ENCODE measurements at places on chromosomes 13 and 19.

GRCh38 chr13:109610517-109610916 is 175.9 kb downstream of the IRS2 start:
- peak; percentile 14 for DNase-seq

DNA sequence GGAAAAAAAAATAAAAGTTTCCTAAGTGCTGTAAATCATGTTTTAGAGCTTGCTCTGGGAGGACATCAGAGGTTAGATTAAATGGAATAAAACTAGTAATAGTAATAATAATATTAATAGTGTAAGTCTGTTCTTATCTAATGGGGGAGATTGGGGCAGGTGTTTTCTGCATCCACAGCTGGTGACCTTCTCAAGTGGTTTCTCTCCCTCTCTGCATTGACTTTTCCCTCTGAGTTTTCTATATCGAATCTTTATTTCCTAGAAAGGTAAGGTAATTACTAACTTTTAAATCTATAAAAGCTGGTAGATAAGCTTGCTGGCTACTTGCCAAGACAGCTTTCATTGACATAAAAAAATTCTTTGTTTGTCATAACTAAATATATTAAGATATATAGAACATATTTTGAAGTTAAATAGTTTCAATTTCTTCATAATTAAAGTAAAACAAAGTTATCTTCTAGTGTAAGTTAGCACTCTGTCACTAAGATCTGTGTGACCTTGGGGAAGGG is 49.6 kb upstream of the DIAPH3 start:
- DNase-seq, result no peak

- DNase-seq, result no peak
These were observed 115.9 kb downstream of the ABCC4 start for GRCh38 chr13:95185311-95185710.

GRCh38 chr13:56317841-56318240 is 822.9 kb upstream of the PRR20A start:
- no peak for DNase-seq

DNA sequence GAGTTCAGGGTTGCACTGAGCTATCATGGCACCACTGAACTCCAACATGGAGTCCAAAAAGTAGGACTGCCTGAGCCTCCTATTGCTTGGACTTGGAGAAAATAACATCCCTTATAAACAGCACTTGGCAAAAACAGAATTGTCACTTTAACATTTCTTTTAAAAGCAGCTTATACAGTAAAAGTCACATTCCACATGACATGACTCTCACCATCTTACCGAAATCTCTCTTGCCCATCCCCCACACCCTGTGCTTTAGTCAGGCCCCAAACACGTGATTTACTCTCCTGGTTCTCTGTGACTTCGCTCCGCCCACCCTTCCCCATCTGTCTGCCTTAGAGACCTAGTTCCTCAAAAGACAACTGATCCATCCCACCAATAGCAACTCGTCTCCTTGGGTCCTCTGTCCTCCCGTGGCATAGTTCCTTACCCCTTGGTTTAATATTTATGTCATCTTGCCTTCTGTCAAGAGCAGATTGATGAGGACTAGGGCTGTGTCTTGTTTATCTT is 4.6 kb downstream of the SAFB start:
- DNase-seq, result peak; percentile 45

DNA sequence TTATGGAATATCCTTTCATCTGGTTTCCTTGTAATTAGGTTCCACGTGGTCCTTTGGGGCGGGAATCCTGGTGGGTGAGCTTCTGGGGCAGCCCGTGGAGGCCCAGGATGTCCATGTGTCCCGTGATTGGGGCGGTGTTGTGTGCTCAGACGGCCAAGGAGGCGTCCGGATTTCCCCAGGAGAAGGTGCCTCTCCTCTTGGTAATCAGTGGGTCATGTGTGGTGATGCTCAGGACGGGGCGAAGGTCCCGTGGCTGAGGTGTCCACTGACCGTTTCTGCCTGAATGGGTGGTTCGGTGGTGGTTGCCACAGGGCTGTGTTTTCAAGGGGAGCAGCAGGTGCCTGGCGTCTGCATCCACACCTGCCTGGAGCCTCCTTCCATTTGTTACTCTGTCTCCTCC is 52.2 kb upstream of the F7 start:
- no peak for DNase-seq

GRCh38 chr19:57802269-57802668 is 12.4 kb downstream of the ZNF552 start:
- DNase-seq, result no peak

- DNase-seq, result peak; percentile 62
These were observed 31.9 kb upstream of the FEM1A start for GRCh38 chr19:4759388-4760284.

GRCh38 chr19:11382898-11383705 is 1.0 kb downstream of the EPOR start:
- peak; percentile 38 for DNase-seq

GRCh38 chr19:58568453-58569130 is 4.5 kb downstream of the MZF1 start:
- no peak for DNase-seq

DNA sequence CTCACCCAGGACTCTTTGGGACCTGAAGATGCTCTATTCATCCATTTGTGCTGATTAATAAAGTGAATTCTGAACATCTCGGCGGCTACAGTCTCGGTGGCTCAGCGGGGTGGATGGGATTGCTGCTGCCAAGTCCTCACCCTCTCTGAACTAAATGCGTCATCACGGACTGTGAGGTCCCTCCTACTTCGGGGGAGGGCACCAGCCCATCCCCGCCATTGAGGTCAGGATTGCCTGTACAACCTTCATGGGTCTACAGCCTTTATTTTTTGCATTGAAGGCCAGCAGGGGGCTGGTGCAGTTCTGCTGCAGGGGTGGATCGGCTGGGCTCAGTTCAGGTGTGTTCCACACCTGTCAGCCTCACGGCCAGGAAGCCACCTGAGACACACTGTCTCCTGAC is 181.8 kb downstream of the COL4A1 start:
- DNase-seq, result no peak

DNA sequence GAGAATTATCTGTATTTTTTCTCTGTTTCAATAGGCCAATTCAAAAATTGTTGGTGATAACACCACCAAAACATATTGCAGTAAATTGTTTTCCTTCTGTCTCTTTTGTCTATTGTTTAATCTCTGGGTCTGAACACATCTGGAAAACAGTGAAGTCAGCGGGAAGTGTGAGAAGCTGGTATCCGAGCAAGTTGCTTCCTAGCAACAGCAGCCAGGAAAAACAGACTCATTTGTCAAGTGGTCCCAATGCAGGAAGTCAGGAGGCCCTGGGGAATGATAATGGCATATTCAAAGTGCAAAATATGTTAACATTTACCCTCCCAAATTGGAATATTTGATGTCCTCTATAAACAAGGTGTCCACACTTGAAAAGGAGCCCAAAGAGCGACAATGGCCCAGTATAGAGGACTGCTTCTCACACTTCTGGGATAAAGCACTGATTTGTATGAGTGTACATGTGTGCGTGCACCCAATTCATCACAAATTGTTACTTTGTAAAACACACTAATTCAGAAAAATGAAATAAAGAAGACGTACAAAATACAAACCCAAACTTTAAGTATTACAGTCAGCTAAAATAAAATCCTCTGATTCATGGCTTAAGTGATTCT is 515.0 kb downstream of the TBC1D4 start:
- no peak for DNase-seq

GRCh38 chr13:105991622-105992277 is 543.7 kb downstream of the EFNB2 start:
- DNase-seq, result no peak

- DNase-seq, result no peak
These were observed 748.1 kb upstream of the SGCG start for GRCh38 chr13:22432690-22433089.

- no peak for DNase-seq
These were observed 57.2 kb downstream of the DHRS12 start for GRCh38 chr13:51746802-51747201.

GRCh38 chr13:33642374-33643065 is 175.4 kb upstream of the RFC3 start:
- no peak for DNase-seq

DNA sequence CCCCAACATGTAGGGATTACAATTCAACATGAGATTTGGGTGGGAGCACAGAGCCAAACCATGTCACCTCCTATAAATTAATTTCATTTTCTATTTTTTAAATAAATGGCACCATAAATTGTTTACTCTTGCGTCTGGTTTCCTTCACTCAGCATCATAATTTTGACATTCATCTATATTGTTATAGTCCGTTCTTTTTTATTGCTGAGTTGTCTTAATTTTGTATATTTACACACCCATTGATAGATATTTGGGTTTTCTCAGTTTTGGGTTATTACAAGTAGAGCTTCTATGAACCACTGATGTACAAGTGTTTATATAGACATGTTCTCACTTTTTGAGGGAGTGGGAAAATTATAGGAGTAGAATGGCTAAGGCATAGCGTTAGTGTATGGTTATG is 445.4 kb downstream of the MYO16 start:
- no peak for DNase-seq

- no peak for DNase-seq
These were observed 393.8 kb downstream of the TSHZ3 start for GRCh38 chr19:30955112-30956104.

Measured in stimulated activated CD4-positive, alpha-beta T cell treated with anti-CD3 and anti-CD28 coated beads, Interleukin-4, amount 100 ng/mL, for 24 hours (primary cell).